Activated T-helper 1 cell treated with Interleukin-2 at 50 U/mL for 16 hours (primary cell): ENCODE measurements at places on chromosomes 4 and X.

DNA sequence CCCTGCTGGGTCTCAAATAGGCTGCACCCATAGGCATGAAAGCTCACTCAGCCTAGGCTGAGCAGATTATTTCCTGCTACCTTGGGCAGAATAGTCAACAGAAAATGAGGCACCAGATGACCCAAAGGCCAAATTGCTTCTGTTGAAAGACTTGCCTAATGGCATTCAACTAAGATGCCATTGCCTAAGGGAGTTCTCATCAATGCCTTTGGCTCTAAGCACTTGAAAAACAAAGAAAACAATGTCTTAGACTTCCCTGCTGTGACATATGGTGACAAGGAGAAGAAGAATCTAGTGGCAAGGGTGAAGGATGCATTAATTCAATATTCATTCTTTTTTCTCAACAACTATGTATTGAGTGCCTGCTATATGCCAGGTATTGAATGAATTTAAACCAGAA is 25.7 kb upstream of the PCDH19 start:
- no peak for DNase-seq

DNA sequence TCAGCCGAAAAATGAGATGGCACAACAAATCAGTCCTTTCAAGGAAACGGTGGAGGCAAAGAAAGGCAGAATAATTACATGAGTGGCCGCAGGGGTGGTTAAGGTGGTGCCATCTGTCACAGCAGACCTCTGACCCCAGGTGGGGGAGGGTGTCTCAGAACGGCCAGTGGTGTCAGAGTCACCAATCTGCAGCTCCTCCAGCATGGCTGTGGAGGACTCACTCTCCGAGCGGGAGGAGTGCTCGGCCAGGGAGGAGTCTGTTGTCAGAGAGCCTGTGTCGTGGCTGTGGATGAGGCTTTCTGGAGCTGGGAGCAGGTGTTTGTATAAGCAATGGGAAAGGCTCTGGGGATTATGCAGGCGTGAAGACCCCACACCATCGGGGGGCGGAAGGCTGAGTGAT is 130.3 kb upstream of the PDLIM3 start:
- DNase-seq = no peak

GRCh38 chrX:43239356-43239755 is 416.7 kb upstream of the MAOA start:
- DNase-seq = no peak

GRCh38 chr4:11028334-11028733 is 343.8 kb upstream of the CLNK start:
- DNase-seq = no peak
